Motor neuron (in vitro differentiated cells): ENCODE measurements at places on chromosomes 5 and 9. TPM values are rescaled to one million over a fixed set of nuclear protein-coding genes. Genes with fewer than 3 reads are reported as not detected.

DNA sequence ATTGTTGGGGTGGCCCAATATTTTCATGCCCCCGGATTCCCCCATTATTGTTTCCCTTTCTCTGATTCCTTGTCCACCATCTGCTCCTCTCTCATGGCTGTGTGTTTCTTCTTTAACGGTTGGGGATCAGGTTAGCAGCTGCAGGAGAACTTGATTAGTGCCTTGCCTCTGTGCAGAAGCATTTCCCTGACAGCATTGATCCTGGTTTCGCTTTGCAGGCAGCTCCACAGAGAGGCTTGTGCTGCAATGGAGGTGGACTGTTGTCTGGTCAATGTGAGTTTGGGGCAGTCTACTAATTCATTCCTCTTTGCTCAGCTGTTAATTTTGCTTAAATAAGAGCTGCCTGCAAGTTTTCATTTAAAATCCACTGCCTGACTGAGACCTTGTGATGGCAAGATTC lies 32.5 kb upstream of the SSBP2 start:
- ATAC-seq, result peak; percentile 35

ZDHHC11B gene
- 0.89 TPM in 1 of 2 replicates, not detected in the other for total RNA-seq

C9orf43 gene
- 0.53 and 0.70 TPM in 2 replicates for total RNA-seq

FLT4 gene
- total RNA-seq, result 0.69 and 1.5 TPM in 2 replicates

HRH2 gene
- total RNA-seq, result 1.1 and 1.3 TPM in 2 replicates

DMRT3 gene
- 2.4 and 4.5 TPM in 2 replicates for total RNA-seq
